Upper lobe of right lung (tissue), 1 donor: ENCODE measurements at places on chromosomes 11 and 22. TPM values are rescaled to one million over a fixed set of nuclear protein-coding genes. Genes with fewer than 3 reads are reported as not detected.

IGSF22 gene
- total RNA-seq: 1.2 TPM

DNA sequence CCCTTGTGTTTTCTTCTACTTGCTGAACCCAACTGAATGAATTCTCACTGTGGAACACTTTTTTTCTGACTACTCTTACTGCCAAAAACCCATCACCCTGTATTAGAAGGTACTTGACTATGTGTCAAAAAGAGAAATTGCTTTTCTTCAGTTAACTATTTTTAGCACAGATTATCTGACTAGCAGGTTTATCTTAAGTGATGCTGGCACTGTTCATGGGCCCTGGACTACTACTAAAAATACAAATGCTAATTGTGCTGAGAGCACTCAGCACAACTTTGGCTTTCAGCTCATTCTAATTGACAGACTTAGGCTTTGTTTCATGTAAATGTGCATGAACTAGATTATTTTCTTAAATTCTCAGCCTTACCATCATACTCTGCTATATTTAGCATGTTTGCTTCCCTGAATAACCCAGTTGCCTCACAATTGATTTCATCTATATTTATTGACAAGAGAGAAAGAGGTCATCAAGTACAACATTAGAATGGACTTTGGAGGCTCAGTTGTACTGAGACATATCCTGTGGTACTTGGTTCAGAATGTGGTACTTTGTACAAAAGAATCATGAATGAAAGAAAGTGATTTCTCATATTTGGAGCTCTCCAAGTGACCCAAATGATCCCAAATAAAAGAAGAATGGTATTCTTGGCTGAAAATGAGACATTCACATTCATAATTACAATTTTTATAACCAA, 478.3 kb downstream of the KCNA4 start:
- no peak for DNase-seq

- DNase-seq: no peak
Observed at GRCh38 chr22:44347549-44347948, 34.8 kb upstream of the SHISAL1 start.

DNA sequence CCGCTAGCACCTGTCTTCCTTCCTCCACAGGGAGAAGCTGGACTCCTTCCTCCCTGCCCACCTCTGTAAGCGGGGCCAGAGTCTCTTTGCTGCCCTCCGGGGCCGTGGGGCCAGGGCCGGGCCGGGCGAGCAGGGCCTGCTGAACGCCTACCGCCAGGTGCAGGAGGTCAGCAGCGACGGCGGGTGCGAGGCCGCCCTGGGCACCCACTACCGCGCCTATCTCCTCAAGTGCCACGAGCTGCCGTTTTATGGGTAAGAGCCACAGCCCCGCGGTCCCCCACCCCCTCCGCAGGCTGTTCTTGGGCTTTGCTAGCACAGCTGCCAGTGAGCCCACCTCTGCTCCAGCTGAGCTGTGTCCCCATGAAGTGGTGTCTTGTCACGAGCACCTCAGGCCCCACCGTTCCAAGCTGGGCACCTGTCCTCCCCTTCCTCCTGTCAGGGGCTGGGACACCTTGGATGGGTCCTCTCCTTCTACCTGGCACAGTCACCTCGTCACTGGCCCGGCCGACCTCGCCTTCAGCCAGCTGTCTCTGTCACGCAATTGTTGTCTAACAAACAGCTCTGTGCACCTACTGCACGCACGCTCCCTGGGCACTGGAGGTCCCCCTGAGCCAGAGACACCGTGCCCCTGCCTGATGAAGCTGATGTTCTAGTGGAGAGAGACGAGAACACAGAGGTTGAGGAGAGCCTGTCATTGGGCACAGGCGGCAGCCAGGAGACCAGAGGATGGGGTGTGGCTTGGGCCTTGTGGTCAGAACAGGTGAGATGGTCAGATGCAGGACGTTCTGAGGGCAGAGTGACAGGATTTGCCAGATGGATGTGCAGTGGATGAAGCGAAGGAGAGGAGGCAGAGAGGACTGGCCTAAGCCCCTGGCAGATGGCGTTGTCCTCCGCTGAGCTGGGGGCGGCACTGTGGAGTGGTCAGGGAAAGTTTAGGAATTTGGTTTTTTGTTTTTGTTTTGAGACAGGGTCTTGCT, 10.6 kb downstream of the FRMD8 start:
- DNase-seq: peak; percentile 55

DNA sequence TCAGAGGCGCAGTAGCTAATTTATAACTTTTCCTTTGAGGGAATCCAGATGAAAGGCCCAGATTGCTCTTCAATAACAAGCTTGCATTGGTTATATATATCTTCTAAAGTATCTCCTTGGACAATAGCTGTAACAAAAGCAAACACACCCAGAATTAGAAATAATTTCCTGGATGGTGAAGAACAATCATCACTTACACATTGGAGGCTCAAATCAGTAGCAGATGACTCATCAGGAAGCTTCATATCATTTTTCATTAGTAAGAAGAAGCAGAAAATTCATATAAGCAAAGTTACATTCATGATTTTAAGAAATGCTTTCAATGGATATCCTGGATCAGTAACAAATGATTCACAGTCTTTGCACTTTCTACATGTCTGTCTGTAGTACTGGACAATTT, 173.6 kb upstream of the CCDC90B start:
- DNase-seq: no peak
